ENCODE measurements at places on chromosomes 6 and 20. TPM values are rescaled to one million over a fixed set of nuclear protein-coding genes. Genes with fewer than 3 reads are reported as not detected.
A peak's percentile ranks its signal among the peaks of the same experiment; 100 is the strongest.

GRCh38 chr6:14695579-14695978, 550.3 kb upstream of the JARID2 start:
- no peak for ATAC-seq

The OPRL1 gene
- total RNA-seq: 0.56 TPM

The PSMB9 gene
- 215 TPM for total RNA-seq

The CLIC5 gene
- total RNA-seq: 10.6 TPM

The MRAP2 gene
- total RNA-seq: not detected

The SLA2 gene
- 43.7 TPM for total RNA-seq

GRCh38 chr6:154370545-154370944, 13.9 kb upstream of the IPCEF1 start:
- ATAC-seq: no peak

GRCh38 chr6:27163834-27164233, 83.7 kb upstream of the PRSS16 start:
- ATAC-seq: no peak

The NKX2-4 gene
- total RNA-seq: not detected

DNA sequence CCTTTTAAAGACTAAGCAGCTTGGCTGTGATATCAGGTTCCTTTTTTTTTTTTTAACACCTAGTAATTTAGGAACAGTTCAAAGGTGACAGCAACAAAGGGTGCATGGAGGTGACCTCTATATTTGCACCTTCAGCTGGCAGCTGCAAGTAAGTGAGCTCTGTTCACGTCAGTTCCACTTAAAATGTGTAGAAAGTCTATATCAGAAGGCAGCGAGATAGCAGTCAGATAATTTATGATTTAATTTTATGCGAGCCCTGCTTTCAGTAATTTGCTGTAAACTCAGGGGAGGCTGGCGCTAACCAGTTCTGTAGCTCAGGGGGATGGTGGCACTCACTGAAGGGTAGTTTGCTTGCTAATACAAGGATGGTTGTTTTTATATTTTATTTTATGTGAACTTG, 602.8 kb upstream of the MMS22L start:
- no peak for ATAC-seq

GRCh38 chr6:167968091-167968490, 29.4 kb upstream of the KIF25 start:
- peak; percentile 37 for ATAC-seq

The SYNCRIP gene
- 175 TPM for total RNA-seq

DNA sequence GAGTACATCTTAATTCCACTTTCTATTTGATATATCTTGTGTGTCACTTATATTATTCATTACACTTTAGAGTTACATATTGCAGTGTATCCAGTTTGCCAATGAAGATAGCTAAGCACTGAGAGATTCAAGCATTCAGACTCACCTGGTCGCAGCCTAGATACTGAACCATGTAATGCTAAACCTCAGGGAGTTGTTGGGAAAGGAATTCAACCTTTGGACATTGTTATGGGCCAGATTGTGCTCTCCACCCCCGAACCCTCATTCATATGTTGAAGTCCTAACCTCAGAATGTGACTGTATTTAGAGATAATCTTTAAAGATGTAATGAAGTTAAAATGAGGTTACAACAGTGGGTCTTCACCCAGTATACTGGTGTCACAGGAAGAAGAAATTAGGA, 13.8 kb upstream of the KIF16B start:
- no peak for ATAC-seq

The RING1 gene
- 22.7 TPM for total RNA-seq

The PRR18 gene
- not detected for total RNA-seq

DNA sequence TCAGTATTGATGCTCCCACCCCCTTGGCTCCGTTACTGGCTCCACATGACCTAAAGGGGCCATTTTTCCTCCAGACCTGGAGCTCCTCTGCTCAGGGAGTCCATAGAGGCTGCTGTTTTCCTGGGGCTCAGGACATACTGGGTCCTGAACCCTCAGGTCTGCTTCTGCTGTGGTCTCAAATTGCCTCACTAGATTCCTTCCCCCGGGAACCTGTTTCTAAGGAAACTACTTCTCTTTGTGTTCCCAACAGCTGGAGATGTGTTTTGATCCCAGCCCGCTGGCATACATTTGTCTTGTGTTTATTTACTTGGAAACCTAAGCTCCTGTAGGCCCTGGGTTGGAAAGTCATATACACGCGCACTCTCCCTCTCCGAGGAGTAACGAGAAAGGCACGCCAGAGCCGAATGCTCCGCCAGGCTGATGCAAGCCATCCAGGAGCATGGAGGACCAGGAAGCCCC, 222.8 kb downstream of the UST start:
- no peak for ATAC-seq

DNA sequence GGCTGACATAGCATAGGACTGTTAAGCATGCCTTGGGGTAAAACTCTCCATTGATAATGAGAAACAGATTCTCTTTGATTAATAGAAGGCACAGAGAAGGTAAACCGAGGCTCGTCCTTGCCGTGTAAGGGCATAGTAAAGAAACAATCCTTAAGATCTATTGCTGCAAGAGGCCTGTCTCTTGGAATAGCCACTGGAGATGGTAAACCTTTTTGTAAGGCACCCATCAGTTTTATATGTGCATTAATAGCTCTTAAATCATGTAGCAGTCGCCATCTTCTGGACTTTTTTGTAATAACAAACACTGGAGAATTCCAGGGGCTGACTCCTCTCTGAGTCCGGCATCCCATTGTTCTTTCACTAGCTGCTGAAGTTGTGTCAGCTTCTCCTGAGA, 8.4 kb upstream of the ABHD12 start:
- ATAC-seq: peak; percentile 60

GRCh38 chr20:56376331-56376730, 15.7 kb downstream of the AURKA start:
- ATAC-seq: no peak

- ATAC-seq: no peak
Observed at GRCh38 chr20:53859684-53860083, 210.7 kb downstream of the BCAS1 start.

GRCh38 chr20:9301129-9302090, 213.0 kb upstream of the LAMP5 start:
- ATAC-seq: no peak

GRCh38 chr6:14313248-14313647, 195.7 kb downstream of the CD83 start:
- ATAC-seq: no peak

DNA sequence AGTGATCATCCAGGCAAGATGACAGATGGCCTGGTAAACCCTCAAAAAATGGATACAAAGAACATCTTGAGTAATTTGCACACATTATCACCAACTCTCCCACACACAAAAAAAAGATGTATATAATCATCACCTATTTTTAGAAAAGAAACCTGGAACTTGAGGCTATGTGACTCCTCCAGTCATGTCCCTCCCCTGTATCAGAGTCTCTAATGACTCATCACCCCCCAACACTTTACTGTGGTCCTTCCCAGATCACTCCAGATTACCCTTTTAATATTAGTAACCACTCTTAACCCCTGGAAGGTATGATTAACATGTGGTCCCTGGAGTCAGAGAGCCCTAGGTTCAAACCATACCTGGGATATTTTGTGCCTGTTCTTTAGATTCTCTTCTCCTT, 144.8 kb downstream of the ZNF217 start:
- ATAC-seq: peak; percentile 85

DNA sequence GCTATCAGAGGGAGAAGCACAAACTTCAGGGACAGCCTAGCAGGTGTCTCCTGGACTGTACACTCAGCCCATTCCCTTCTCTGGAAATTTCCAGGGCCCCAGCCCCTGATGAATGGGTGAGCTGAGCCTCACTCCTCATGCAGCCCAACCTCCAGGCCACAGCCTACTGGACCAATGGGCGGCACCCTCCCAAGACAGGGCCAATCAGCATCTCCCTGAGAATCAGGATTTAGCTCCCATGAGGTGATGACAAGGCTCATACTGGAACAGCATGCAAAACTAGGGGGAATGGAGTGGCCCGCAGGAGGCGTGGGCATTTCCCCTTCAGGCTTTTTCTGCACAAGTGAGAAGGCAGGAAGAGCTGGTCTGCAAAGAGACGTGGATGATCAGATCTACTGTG, 29.0 kb downstream of the NFATC2 start:
- ATAC-seq: no peak

GRCh38 chr6:56293781-56294180, 46.4 kb upstream of the COL21A1 start:
- ATAC-seq: no peak

Measured in activated T-helper 17 cell treated with anti-CD3 and anti-CD28 coated beads, Interleukin-2, amount 50 U/mL, for 72 hours (primary cell).